ENCODE measurements at places on chromosomes 7 and 10.

- no peak for DNase-seq
Measured at GRCh38 chr7:27299861-27300260, 57.3 kb downstream of the EVX1 start.

DNA sequence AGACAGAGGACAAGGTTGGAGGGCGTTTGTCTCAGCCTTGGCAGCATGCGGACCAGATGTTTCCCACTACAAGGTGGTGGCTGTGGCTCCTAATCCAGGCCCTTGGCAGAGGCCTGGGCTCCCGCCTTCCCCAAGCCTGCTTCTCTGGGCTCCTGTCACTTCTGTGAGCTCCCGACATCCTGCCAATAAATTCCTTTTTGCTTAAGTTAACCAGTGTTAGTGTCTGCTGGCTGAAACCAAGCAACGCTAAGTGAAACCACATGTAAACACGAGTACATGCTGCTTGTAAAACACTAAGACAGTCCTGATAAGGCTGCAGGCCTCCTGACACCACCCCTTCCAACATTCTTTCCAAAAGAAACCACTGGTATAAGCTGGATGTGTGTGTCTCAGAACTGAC lies 263.6 kb upstream of the ZMIZ1 start:
- peak; percentile 24 for DNase-seq

DNA sequence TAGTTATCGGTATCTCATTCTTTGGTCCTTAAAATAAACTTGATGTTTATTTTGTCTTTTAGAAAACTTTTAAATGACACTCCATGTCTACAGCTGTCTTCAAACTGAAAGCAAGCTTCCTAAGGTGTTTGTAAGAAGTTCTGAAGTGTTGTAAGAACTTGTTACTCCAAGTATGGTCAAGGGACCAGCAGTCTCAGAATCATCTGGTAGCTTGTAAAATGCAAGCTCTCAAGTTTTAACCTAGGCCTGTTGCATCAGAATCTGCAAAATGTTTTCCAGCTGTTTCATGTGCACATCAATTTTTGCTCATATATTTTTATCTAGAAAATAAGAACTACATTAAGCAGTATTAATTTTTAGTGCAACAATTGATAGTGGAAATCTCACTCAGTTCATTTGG lies 104.1 kb downstream of the THSD7A start:
- no peak for DNase-seq

- DNase-seq, result no peak
Measured at GRCh38 chr10:18104223-18104872, 35.9 kb upstream of the CACNB2 start.

DNA sequence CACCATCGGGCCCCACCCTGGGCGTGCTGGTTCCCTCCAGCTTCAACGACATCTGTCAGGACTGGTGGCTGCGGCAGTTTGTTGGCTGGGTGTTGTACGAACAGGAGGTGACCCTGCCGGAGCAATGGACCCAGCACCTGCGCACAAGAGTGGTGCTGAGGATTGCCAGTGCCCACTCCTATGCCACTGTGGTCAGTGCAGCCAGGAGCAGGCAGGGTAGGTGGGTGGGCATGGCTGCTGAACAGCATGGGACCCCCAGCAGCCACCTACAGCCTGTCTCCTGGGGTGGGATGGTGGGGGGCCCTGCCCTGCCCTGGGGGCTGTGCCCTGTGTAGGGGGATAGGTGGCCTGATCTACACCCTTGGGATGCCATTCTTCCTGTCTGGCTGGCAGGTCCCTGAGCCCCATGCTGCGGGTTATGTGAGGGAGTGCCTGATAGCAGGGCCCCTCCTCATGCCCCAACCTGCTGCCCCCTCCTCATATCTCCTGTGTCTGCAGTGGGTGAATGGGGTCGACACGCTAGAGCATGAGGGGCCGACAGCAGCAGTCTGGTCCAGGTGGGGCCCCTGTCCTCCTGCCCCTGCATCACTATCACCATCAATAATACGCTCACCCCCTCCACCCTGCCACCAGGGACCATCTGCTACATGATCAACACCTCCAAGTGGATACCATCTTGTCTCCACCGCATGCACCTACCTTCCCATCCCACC lies 56.9 kb downstream of the ZNF727 start:
- no peak for DNase-seq

- no peak for DNase-seq
Measured at GRCh38 chr7:14020339-14020900, 31.0 kb upstream of the ETV1 start.
